ENCODE measurements at places on chromosomes 6 and 20.

DNA sequence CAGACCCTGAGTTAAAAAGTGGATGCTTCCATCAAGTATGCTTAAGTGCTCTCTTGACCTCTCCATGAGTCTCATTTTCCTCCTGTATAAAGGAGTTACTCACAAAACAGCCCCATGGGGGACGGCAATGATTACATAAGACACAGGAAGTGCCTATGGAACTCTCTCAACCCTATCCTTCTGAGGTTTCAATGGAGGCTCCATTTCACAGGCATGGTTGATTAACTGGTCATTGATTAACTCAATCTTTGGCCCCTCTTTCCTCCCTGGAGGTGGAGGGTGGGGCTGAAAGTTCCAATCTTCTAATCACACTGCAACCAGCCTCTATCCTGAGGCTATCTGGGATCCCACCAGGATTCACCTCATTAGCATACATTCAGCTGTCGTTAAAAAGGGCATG, 29.3 kb downstream of the CST8 start:
- DNase-seq, result no peak

- no peak for DNase-seq
Observed at GRCh38 chr20:63513207-63513606, 7.4 kb upstream of the PPDPF start.

DNA sequence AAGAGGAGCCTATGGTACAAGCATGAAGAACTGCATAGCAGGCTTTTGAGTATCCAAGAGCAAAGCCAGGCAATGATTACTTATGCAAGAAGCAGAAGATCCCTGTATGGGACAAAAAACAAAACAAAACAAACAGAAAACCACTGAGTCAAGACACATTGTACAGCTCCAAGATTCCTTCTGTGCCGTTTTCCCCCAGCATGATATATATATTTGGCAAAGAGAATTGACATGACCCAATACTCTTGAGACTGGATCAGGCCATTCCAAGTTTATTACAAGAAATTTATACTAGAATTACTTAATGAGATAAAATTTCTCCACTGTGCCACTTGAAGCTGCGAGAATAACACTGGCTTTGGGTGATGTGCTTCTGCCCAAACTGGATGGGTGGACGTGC, 65.5 kb downstream of the TRMT11 start:
- no peak for DNase-seq

DNA sequence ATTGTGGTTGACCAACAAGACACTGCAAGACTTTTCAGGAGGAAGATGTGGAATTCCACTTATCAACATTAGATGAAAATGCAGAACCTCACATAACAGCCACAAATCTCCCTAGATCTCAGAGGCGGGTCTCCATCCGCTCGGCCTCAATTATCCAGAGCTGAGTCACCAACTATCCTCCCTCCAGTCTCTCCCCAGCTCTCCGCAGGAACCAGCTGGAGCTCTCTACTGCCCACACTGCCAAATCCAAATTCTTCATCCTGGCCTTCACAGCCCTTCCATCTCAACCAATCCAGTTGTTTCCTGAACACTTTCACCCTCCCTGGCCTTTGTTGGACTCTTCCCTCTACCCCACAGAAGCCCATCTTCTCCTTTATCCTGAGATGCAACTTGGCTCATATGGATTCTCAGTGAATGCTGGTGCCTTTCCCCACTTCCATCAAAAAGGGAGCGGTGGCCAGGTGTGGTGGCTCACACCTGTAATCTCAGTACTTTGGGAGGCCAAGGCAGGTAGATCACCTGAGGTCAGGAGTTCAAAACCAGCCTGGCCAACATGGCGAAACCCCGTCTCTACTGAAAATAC, 3.5 kb upstream of the TGIF2 start:
- DNase-seq, result no peak

DNA sequence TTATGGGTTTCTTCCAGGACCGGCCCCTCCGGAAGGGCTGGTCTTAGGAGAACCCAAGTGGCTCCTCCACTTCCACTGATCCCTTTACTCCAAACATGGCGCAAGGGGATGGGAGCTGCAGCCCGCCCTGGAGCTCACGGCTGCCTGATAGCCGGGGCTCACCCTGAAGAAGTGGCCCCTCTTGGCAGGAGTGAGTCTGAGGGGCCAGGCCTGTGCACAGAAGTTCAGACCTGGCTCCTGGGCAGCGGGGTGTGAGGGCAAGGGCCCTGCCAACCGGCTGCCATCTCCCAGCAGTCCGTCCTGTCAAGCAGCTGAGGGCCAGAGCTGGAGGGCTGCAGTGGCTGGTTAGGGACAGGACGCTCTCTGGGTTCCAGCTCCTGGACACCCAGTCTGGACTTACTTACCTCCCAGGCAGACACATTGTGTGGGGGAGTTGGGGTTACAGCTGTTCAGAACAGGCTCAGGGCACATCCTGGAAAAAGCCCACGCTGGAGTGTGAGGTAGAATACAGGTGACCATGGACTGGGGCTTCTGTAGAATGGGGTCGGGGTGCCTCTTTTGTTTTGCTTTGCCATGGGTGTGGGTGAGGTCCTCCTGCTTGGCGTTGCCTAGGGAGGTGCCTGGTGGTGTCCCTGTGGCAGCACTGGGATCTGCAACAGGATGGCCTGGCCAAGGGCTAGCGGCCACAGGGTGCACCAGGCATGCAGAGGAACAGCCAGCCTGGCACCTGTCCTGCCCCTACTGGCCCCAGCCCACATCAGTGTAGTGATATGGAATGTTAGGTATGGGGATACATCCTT, 88.4 kb downstream of the ASXL1 start:
- no peak for DNase-seq

DNA sequence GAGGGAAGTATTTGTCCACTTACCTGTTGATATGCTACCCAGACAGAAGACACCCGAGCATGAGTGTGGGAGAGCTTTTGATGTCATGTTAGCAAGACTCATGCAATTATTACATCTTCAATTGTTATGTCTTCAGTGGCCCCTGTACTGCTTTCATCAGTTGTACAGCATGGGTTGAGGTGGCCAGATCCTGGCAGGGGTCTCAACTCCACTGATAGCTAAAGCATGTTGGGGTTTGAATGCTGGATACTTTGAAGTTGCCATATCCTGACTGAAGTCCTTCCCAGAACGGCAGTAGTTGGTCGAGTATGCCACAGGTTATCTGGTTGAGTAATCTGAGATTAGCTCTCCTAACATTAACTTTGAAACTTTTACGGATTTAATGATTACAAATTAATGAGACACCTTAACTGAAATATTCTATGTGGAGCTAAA, 46.7 kb downstream of the LRRN4 start:
- peak; percentile 17 for DNase-seq

- DNase-seq, result no peak
Observed at GRCh38 chr6:14059791-14060436, 57.7 kb upstream of the CD83 start.

GRCh38 chr6:15038013-15038791, 207.7 kb upstream of the JARID2 start:
- no peak for DNase-seq

GRCh38 chr6:38599261-38599660, 40.5 kb downstream of the BTBD9 start:
- DNase-seq, result no peak

DNA sequence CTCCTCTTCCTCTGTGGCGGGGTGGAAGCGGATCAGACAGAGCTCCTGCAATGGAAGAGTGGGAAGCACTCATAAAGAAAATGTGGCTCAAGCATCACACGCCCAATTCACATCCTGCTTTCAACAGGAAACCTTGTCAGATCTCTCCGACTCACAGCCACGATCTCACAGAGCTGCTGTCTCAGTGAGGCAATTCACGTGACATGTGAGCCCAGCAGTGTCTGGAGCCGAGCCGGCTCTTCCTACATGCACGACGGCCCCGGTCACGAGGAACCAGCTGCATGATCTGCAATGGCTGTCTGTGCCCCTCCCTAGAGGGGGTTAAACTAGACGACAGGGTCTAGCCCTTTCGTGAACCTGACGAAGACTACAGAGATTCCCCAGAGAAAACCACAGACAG, 29.5 kb upstream of the TCFL5 start:
- no peak for DNase-seq

DNA sequence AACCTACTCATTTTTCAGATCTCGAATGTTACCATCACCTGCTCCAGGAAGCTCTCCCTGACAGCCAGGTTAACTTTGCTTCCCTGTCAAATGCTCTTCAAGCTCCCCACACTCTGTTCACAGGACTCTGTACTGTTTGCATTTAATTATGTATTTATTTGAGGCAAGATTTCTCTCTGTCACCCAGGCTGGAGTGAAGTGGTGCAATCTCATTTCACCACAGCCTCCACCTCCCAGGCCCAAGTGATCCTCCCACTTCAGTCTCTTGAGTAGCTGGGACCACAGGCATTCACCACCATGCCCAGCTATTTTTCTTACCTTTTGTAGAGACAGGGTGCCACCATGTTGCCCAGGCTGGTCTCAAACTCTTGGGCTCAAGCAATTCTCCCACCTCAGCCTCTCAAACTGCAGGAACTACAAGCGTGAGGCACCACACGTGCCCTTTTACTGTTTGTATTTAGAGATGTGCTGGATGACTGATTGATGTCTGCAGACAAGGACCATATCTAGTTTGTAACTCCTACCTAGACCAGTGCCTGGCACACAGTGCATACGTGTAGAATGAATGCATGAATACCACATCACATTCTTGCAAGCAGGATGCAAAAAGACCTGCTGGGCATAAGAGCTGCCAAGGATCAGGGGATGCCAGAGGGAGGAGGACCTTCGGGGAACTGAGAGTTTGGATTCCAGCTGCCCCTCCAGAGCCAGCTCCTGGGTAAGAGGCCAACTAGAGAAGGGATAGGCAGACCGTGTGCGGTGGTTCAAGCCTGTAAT, 15.6 kb upstream of the CBFA2T2 start:
- no peak for DNase-seq

GRCh38 chr6:79152269-79152737, 74.2 kb upstream of the PHIP start:
- no peak for DNase-seq

GRCh38 chr20:8097307-8097706, 34.8 kb upstream of the PLCB1 start:
- no peak for DNase-seq

DNA sequence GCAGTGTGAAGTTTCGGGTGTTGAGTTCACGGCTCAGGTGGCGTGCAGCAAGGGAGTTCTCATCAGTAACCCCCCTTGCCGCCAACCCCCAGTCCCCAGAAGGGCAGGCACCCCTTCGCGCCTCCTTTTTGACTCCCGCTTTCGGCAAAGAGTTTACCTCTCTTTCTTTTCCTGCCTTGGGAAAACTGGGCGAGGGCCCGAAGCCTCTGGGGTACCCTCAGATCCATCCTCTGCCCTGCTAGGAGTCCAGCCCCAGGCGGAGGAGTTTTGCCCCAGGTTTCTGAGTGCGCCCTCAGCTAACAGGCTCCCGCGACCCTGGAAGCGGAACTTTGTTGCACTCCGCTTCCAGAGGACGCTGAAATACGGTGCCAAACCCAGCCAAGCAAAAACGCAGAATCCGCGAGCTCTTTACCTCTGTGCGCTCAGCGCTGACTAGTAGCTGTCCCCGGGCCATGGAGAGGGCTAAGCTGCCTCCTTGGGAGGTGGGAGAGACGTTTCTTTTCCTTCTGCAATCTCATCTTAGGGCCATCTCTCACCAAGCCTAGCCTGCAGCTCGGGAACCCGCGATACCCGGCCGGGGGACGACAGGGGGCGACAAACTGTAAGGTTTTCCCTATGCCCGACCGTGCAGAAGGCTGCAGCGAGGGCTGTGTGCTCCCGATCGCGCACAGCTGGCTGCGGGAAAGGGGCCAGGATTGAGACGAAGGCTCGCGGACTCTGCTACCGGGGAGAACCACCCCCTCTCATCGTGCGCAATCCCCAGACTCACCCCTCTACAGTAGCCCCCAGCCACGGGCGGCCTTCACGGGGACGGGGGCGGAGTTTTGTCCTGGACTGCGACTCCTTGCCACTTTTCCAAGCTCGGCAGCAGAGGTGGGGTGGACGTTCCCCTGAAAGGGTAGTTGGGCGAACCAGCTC, 2.7 kb upstream of the PAX1 start:
- DNase-seq, result no peak

GRCh38 chr20:31859998-31860380, 10.3 kb downstream of the DUSP15 start:
- DNase-seq, result no peak

- DNase-seq, result peak; percentile 86
Observed at GRCh38 chr20:53750827-53751619, 157.4 kb upstream of the ZNF217 start.

DNA sequence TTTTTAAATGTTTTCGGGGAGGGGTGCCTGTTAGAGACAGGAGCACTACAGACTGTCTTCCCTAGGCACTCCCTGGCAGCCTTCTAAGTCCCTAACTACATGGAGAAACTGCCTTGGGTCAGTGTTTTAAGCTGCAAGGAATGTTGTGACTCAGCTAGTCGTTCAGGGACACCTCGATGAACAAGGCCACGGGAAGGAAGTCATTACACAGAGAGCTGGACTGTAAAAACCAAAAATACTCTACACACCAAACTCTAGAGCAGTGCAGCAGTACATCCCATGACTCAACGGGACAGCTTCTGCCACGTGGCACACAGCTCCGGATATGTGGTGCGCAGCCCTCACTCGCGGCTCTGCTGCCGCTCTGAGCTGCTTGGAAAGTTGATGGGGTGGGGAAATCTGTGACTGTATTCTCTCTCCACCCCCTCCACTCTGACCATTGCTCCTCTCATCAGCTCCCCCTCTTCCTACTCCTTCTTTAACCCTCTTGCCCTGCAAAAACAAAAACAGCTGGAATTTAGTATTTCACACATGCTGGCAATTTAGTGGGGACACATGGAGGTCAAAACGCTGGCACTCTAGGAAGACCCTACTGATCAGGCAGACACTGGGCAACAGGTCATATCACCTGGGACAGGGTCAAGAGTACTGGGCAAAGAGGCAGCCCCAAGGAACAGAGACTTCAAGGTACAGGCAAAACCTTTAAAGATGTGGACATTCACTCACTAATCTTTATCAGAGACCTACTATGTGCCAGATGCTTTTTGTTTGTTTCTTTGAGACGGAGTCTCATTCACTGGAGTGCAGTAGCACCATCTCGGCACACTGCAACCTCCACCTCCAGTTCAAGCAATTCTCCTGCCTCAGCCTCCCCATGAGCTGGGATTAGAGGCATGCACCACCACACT, 10.9 kb upstream of the LPIN3 start:
- DNase-seq, result no peak

- no peak for DNase-seq
Observed at GRCh38 chr6:54900666-54901065, 54.1 kb downstream of the FAM83B start.

DNA sequence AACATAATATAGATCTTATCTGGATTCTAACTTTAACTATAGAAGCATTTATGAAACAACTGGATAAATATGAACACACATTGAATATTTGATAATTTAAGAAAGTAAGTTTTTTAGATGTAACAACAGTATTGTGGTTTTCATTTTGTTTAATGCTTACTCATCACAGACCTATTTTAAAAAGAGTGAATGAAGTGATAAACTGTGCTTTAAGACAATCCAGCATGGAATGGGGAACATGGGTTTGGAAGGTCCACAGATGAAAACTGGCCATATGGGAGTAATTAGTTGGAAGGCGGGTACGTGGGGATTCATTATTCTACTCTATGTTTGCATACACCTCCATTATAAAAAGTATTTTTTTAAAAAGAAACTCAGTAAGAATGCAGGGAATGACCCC, 21.2 kb downstream of the EPB41L2 start:
- DNase-seq, result no peak

- DNase-seq, result no peak
Observed at GRCh38 chr6:143747347-143747842, 69.6 kb downstream of the PHACTR2 start.

- DNase-seq, result no peak
Observed at GRCh38 chr6:68229566-68229965, 405.5 kb upstream of the ADGRB3 start.

Measured in OCI-LY7 (cell line).